Daoy (cell line): ENCODE measurements at places on chromosomes 2 and 18. TPM values are rescaled to one million over a fixed set of nuclear protein-coding genes. Genes with fewer than 3 reads are reported as not detected.

Gene COL6A3
- total RNA-seq, result 268 and 296 TPM in 2 replicates

Gene HOXD12
- 0.46 TPM in 1 of 2 replicates, not detected in the other for total RNA-seq

GRCh38 chr18:63224630-63225029 lies 94.9 kb downstream of the BCL2 start:
- DNase-seq, result no peak

DNA sequence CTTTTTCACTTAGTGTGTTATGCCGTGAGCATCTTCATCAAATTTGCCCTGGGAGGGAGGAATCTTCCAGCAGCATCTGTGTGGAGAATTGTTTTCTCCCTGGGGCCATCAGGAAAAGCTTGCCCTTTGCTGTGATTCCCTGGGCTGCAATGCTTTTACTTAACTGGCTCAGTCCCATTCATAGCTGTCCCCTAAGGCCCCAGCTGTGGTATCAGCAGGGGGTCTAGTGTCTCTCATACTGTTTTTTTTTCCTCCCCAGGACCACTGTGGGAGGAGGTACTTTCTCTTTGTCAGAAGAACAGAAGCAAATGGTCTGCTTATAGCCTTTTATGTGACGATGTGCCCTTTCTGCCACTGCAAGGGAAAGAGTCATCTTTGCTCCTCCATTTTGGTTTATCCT lies 176.8 kb upstream of the CELF4 start:
- no peak for DNase-seq

Gene INO80B
- total RNA-seq, result 13.8 and 17.8 TPM in 2 replicates

Gene PSMG2
- total RNA-seq, result 105 and 108 TPM in 2 replicates

Gene POTEE
- total RNA-seq, result 1.7 and 5.2 TPM in 2 replicates

Gene LCT
- 0.40 TPM in 1 of 2 replicates, not detected in the other for total RNA-seq

GRCh38 chr2:231039821-231040364 lies 2.6 kb downstream of the C2orf72 start:
- DNase-seq, result no peak

DNA sequence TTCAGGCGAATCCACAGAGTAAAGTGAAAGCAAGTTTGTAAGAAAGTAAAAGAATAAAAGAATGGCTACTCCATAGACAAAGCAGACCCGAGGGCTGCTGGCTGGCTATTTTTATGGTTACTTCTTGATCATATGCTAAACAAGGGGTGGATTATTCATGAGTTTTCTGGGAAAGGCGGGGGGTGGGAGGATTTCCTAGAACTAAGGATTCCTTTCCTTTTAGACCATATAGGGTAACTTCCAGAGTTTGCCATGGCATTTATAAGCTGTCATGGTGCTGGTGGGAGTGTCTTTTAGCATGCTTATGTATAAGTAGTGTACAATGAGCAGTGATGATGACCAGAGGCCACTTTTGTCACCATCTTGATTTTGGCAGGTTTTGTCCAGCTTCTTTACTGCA lies 59.8 kb downstream of the SLC4A3 start:
- no peak for DNase-seq

Gene ALPG
- total RNA-seq, result not detected in 2 replicates

DNA sequence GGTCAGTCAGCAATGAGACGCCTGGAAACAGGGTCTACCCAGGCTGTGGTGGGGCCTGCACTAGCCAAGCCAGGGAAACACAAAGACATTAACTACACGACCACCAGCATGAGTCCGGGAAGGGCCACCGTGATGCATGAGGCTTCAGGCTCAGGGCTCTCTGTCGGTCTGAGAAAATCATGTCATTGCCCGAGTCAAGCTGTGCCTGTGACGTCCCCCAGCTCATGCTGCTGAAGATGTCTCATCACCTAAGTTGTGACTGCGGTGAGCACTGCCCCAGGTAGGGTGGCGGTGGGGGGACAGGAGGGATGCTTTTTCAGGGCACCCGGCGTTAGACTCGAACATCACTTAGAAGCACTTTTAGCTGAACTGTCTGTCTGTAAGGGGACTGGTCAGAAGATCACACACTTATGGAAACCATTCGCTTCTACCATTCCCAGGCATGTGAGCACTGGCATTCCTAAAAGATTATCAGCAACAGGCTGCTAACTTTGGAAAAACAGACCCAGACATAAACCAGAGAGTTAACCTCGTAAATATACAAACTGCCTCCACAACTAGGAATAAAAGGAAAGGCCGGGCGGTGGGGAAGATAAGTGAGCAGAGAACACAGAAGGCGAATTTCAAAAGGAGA lies 234.5 kb downstream of the HDAC4 start:
- no peak for DNase-seq

GRCh38 chr2:207993151-207993763 lies 32.1 kb downstream of the PLEKHM3 start:
- peak; percentile 48 for DNase-seq

DNA sequence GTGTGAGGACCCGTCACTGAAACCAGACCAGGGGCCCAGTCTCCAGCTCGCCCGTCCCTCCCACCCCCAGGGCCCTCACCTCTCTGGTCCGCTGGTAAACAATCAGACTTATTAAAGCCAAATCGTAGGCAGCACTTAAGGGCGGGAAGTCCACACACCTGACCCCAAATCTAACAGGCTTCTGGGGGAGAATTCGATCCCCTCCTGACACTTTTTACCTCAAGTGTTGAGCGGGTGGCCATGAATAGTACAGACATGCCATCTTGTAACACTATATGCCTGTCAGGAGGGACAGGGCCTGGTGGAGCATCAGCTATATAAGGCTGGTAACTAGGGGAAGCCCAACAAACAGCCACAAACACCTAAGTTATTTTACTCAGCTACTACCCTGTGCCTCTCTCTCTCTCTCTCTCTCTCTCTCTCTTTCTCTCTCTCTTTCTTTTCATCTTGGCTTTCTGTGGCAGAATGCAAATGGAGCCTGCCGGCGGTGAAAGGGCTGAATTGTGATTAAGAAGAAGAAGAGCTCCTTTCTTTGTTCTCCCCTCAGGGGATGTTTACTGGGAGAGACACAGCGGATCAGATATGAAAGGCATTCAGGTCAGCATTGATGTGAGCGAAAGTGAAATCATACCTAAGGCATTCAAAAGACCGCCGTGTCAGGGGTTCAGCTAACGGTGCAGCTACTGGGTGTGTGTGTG lies 9.5 kb downstream of the ZEB2 start:
- peak; percentile 32 for DNase-seq

GRCh38 chr2:130252880-130253645 lies 54.8 kb upstream of the TUBA3E start:
- peak; percentile 84 for DNase-seq
